Right hindlimb (tissue), 1 donor: ENCODE measurements at places on chromosomes 12 and 14.

DNA sequence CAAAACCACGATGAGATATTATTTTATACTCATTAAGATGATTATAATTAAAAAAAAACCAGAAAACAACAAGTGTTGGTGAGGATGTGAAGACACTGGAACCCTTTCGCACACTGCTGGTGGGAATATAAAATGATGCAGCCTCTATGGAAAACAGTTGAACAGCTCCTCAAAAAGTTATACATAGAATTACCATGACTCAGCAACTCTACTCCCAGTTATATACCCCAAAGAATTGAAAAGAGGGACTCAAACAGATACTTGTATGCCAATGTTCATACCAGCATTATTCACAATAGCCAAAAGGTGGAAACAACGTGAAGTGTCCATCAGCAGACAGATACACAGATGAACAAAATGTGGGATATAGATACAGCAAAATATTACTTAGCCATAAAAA, 53.1 kb downstream of the TAOK3 start:
- DNase-seq = no peak

GRCh38 chr12:41277100-41277945, 89.2 kb downstream of the PDZRN4 start:
- no peak for DNase-seq

DNA sequence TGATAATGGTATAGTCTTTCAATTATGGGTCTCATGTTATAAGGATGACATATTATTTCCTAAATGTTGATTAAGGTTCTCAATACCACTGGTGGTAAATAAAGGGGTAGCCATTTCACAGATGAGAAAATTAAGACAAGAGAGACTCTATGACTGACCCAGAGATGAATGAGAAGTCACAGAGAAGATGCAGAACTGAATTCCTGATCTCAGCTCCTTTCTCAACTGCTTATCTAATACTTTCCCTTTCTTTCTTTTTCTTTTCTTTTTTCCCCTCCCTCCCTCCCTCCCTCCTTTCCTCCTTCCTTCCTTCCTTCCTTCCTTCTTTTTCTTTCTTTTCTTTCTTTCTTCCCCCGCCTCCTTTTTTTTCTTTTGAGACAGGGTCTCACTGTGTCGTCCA, 8.3 kb upstream of the PTGR2 start:
- no peak for DNase-seq

GRCh38 chr12:118371321-118372282, 1.1 kb downstream of the TAOK3 start:
- DNase-seq = peak; percentile 28

DNA sequence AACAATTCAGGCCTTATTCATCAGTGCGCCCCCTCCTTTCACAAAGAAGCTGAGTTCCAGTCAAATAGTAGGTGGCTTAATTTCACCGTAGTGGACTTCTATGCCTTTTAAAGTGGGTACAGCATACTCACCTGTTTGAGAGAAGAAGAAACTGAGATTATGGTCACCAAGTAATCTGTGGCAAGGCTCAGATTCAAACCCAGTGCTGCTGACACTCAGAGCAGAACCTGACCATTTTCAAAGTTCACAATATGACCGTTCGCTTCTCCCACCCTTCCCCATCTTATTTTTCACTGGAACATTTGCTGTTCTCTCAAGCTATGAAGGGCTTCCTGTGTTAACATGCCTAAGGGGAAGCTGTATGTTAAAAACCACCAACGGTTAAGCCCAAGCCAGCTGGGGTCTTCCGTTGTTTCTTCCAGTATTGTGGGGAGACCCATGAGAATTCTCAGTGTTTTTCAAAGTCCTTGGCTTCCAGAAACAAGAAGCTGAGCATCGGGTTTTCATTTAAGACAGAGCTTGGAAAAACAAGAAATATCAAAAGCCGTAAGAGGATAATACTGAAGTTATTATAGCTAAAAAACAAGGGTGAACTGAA, 6.1 kb upstream of the PSMA6 start:
- peak; percentile 26 for DNase-seq
